ENCODE measurements at places on chromosomes 6 and 20. TPM values are rescaled to one million over a fixed set of nuclear protein-coding genes. Genes with fewer than 3 reads are reported as not detected.

DNA sequence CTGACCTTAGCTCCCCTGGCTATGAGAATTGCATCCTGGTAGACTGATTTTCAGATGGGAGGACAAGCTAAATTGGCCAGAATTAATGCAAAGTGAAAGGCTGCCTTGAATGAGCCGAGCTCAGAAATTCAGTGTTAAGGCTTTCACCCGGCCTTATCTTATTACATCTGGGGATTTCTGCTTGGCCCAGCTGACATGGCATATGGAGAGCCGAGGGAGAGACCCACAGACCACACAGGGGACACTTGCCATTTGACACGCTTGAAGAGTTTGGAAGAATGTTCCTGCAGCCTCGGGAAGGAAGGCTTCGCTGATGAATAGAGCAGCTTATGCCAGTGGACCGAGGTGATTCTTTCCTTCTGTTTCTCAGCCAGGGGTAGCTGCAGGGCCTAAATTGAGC, 9.0 kb downstream of the MOCS3 start:
- no peak for DNase-seq

DNA sequence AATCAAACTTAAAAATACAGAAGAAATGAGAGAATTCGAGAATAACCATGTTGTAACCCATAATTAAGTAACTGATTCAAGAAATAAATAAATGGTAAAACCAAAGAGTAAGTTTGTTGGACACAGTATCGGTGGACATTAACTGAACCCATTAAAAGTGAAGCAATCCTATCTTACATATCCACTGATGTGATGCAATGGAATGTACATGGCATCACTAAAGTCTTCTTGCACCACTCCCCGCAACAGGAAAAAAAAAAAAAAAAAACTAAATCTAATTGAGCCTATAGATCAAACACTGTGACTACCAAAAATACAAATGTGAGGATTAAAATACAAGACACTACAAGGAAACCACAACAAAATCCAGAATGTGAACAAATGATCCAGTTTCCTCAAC, 7.9 kb downstream of the SNX14 start:
- no peak for DNase-seq

DNA sequence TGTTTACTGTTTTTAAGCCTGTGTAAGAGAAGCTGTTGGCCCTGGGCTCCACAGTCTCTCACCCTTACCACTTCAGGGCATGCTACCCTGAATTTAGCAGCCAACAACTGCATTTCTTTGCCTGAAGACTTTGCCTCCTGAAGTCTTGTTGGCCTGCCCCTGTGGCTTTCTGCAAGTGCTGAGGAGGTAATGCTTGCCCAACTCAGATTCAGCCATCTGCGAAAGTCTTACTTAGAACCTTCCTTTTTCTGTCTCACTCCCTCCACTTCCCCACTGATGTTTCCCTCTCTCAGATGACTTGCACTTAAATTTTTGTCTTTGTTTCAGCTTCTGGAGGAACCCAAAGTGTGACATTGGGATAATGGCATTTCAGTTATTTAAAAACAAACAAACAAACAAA, 11.8 kb upstream of the IBTK start:
- no peak for DNase-seq

The PLA2G7 gene
- polyA plus RNA-seq: not detected

All from psoas muscle (tissue), 8 donors.